ENCODE measurements at places on chromosomes 5 and 9. TPM values are rescaled to one million over a fixed set of nuclear protein-coding genes. Genes with fewer than 3 reads are reported as not detected.

GRCh38 chr5:31972558-31972957, 201.6 kb downstream of the GOLPH3 start:
- no peak for DNase-seq
- H3K27me3 ChIP-seq, result no peaks in the 10 kb centered on the region
- H3K36me3 ChIP-seq, result no peaks in the 10 kb centered on the region
- no peak overlapping the region for H3K4me3 ChIP-seq
- no peaks in the 10 kb centered on the region for H3K4me1 ChIP-seq

DNA sequence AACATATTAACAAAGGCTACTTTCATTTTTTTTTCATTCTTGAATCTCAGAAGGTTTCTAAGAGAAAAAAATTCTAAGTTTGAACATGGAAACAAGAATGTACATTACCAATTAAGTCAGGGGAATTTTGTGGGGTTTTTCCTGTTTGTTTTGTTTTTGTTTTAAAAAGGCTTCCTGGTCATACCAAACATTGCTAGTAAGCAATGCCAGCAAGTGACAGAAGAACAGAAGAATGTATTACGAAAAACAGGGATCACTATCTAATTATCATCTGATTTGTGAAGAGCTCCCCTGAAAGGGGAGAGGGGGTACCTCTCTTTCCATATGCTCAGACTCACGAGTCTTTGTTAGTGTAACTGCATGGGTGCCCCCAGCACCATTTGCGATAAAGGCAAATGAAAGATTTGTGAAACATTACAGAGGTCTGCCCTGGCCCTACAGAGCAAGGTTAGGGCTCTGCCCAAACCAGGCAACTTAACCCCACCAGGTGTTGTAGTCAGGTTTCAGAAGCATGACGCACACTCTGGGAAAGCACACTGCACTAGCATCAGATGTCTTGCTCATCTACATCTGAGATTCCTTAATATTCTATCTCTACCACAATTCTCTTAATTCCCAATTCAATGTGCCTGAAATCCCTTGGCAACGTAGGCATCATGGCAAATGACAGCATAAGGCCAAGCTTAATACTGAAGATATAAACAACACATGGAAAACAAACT, 268.2 kb downstream of the MLLT3 start:
- no peaks in the 10 kb centered on the region for H3K36me3 ChIP-seq
- no peak overlapping the region for H3K27ac ChIP-seq
- H3K4me1 ChIP-seq, result peaks cover 27% of the 10 kb centered on the region
- no peak for DNase-seq
- no peaks in the 10 kb centered on the region for H3K27me3 ChIP-seq

GRCh38 chr5:96317945-96318344, 115.1 kb downstream of the PCSK1 start:
- H3K4me3 ChIP-seq, result no peak overlapping the region
- H3K27me3 ChIP-seq, result no peaks in the 10 kb centered on the region
- H3K27ac ChIP-seq, result no peak overlapping the region
- no peaks in the 10 kb centered on the region for H3K4me1 ChIP-seq
- peak; percentile 44 for DNase-seq

DNA sequence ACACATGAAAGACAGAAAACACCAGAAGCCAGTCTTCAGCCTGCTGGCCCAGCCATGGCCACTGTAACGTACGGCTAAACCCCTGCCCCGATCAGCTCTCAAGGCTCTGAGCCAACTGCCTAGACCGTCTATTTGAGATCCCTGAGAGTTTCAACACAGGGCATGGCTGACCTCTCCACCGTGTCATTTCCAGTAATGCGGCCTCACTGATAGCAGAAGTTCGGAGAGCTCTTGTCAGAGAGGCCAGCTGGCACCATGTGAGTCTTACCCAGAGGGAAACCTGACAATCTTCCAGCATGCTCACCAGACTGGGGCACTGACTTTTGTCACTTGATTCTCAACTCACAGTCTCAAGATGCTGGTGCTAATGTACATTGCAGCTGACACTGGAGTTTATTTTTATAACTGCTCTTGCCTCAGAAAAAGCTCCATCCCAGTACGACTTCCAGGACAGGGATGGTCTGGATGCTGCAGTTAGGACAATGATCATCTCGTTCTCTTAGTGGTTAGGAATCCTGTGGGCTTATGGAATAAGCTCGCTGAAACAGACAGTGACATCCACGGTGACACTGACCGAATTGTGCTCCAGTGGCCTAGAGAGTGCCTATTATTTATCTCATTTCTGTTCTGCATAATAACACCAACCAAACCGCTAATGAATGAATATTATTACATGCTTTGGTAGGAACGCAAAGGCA, 372.7 kb downstream of the ICE1 start:
- peaks cover 3% of the 10 kb centered on the region for H3K4me1 ChIP-seq
- no peaks in the 10 kb centered on the region for H3K36me3 ChIP-seq
- peak; percentile 64 for DNase-seq
- H3K4me3 ChIP-seq, result no peak overlapping the region
- H3K27ac ChIP-seq, result peak overlapping the region; percentile 14

DNA sequence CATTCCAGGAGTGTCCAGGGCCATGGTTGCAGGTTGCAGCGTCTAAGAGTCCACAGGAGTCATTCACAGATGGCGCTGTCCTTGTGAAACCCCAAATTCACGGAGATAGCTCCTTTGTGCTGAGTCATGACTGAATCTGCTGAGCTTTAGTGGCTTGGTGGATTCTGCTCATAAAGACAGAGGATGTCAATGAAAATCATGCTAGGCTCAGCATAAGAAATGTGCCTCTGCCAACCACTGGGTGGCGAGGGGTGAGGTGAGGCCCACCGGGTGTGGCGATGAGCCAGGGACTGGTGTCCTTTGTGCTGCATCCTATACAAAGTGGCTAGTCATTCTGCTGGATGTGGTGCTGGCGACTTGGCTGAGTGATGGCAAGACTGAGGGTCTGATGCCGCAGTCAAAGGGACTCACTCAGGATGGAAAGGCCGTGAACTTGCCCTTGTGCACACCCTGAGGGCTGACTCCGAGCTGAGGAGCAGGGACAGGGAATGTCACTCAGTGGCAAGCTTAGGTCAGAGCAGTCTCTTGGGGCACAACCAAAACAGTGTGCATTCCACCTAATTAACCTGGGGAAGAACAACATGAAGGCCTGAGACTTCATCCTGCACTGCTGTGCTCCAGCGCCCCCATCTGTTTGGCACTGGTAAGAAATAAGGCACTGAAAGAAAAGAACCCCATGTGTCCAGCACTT, 71.5 kb downstream of the DAP start:
- H3K4me1 ChIP-seq, result no peaks in the 10 kb centered on the region
- DNase-seq, result no peak
- no peak overlapping the region for H3K4me3 ChIP-seq
- peaks cover 6% of the 10 kb centered on the region for H3K36me3 ChIP-seq

DNA sequence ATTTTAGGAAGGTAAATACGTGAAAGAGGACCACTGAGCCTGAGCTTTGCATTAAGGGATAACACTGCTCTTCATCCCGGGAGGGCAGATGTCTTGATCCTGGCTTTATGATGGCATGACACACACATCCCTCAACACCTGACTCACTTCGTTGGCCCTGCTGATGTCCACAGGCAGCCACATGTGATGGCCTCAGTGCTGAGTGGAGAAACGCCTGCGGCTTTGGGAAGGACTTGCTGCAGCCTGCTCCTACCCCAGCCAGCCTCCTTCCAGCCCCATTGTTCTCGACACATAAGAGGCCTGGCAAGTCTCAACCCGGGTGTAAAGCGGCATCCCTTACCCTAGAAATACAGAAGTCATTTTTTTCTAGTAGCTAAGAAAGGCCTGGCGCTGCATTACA, 169.0 kb downstream of the SYK start:
- H3K4me1 ChIP-seq, result no peaks in the 10 kb centered on the region
- H3K4me3 ChIP-seq, result no peak overlapping the region
- no peaks in the 10 kb centered on the region for H3K27me3 ChIP-seq
- no peak for DNase-seq

- H3K27ac ChIP-seq, result peak overlapping the region; percentile 83
- H3K4me1 ChIP-seq, result peaks cover 72% of the 10 kb centered on the region
- no peaks in the 10 kb centered on the region for H3K36me3 ChIP-seq
- H3K4me3 ChIP-seq, result no peak overlapping the region
- no peaks in the 10 kb centered on the region for H3K27me3 ChIP-seq
Observed at GRCh38 chr9:33159777-33160127, 7.4 kb downstream of the B4GALT1 start.

- no peaks in the 10 kb centered on the region for H3K36me3 ChIP-seq
- H3K27me3 ChIP-seq, result no peaks in the 10 kb centered on the region
- H3K4me3 ChIP-seq, result no peak overlapping the region
Observed at GRCh38 chr5:8981496-8981895, 564.4 kb downstream of the SEMA5A start.

DNA sequence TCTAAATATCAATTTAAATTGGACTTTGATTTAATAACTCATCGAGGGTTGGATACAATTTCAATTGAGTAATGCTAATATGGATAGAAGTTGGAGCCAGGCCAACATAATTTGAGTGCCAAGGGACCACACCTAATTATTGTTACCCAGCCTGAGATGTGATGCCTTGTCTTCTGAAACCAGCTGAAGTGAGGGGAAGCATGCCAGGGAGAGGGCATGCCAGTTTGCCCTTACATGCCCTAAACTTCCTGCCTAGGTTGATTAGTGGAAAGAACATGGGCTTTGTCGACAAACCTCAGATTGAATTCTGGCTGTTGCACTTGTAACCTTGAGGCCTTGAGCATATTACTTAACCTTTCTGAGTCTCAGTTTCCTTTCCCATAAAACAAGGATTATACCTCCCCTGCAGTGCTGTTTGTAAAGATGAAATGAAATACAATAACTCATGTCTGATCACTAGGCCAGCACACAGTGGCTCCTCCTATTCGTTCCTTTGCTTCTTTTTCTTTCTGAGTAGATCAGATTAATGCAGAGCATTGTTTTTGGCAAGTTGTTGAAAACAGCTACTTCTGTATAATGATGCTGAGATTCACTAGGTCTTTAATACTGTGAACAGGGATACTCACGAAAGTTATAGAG, 412.8 kb downstream of the TLE4 start:
- H3K4me1 ChIP-seq, result peaks cover 7% of the 10 kb centered on the region
- no peak overlapping the region for H3K4me3 ChIP-seq
- no peak overlapping the region for H3K27ac ChIP-seq
- no peaks in the 10 kb centered on the region for H3K36me3 ChIP-seq
- no peak for DNase-seq

- H3K4me3 ChIP-seq, result no peak overlapping the region
- peak; percentile 14 for DNase-seq
- no peaks in the 10 kb centered on the region for H3K4me1 ChIP-seq
- H3K27me3 ChIP-seq, result peaks cover 2% of the 10 kb centered on the region
- H3K27ac ChIP-seq, result no peak overlapping the region
Observed at GRCh38 chr9:122444041-122444733, 33.5 kb downstream of the OR1J1 start.

DNA sequence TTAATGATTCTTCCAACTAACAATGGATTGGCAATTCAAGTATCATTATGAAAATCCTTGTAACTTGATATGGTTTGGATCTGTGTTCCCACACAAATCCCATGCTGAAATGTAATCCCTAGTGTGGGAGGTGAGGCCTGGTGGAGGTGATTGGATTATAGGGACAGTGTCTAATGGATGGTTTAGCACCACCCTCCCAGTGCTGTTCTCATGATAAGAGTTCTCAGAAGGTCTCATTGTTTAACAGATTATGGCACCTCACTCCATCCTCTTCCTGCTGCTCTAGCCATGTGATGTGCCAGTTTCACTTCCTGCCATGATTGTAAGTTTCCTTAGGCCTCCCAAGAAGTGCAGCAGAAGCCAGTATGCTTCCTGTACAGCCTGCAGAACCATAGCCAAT, 1116.2 kb upstream of the EDIL3 start:
- H3K36me3 ChIP-seq, result no peaks in the 10 kb centered on the region
- no peaks in the 10 kb centered on the region for H3K4me1 ChIP-seq
- H3K27ac ChIP-seq, result no peak overlapping the region

DNA sequence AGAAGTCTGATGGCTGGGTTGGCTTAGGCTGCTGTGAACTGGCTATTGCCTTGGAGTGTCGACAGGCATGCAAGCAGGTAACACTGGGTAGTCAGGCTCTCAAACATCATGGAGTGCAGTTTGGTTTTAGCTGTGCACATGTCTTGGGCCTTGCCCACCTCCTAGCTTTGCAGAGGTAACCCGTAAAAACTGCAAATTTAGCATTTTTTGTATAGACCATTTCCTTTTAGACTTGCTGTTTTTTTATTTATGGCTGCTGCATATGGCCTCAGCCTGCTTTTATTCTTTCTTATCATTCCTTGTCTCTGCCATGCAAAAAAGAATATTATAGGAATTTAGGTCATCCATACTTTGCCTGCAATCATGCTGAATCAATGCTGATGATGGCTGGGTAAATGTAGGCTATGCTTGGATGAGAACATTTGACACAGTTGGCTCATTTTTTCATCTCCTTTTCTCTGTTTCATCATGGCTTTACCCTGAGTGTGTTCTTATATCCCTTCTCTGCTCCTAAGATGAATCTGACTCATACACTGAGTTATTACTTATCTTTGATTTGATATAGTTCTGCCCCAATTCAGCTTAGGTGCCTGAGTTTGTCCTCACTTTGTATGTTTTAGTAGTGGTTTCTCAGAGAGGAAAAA, 27.2 kb downstream of the RECK start:
- no peaks in the 10 kb centered on the region for H3K27me3 ChIP-seq
- H3K4me1 ChIP-seq, result no peaks in the 10 kb centered on the region
- H3K27ac ChIP-seq, result no peak overlapping the region
- H3K36me3 ChIP-seq, result peaks cover 12% of the 10 kb centered on the region
- no peak for DNase-seq

DNA sequence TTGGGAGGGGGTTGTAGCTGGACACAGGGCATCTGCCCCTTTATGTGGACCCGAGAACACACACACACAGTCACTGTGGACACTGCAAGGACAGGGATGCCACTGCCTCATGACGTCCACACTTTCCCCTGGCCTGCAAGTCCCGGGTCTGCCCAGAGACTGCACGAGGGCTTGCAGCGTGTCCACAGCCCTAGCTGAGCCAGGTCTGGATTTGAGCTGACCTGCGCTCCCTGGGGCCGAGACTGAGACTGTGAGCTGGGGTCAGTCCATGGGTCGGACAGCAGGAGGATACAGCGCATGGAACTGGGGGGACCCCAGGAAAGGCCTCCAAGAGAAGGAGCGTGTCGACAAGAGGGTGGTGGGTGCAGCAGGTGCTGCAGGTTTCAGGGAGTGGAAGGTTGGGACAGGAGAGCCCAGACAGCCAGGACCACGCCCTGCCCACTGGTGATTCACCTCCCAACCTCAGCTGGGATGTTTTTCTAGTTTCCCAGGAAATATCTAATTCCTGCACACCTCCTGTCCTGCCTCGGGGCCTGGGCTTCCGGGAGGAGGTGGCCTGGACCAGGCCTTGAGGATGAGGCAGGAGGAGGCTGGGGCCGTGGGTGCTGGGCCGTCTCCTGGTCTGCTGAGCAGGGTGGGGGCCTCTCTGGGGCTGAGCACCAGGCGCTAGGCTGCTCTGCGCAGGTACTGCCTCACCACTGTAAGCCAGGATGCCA, 806 bp upstream of the RNF224 start:
- peaks cover 14% of the 10 kb centered on the region for H3K27me3 ChIP-seq
- no peak overlapping the region for H3K4me3 ChIP-seq
- H3K4me1 ChIP-seq, result peaks cover 35% of the 10 kb centered on the region
- no peak for DNase-seq

The SLC45A2 gene
- total RNA-seq, result 0.09 TPM

The CEL gene
- 1.5 TPM for total RNA-seq

The CDX1 gene
- 0.27 TPM for total RNA-seq

All from muscle of leg (tissue), 16 donors.